ENCODE measurements at places on chromosomes 12 and 14. TPM values are rescaled to one million over a fixed set of nuclear protein-coding genes. Genes with fewer than 3 reads are reported as not detected.

The SLC2A3 gene
- 10.8 TPM for total RNA-seq

The CIROP gene
- total RNA-seq: not detected

The AMIGO2 gene
- total RNA-seq: 68.7 TPM

The HEBP1 gene
- 20.5 TPM for total RNA-seq

The MSRB3 gene
- 16.4 TPM for total RNA-seq

The CPNE6 gene
- total RNA-seq: not detected

The CINP gene
- total RNA-seq: 44.8 TPM

The NPFF gene
- total RNA-seq: not detected

The TULP3 gene
- 21.9 TPM for total RNA-seq

The TSHR gene
- total RNA-seq: not detected

The CFAP54 gene
- total RNA-seq: 0.78 TPM

The SLC6A12 gene
- total RNA-seq: not detected

The MIPOL1 gene
- total RNA-seq: 9.3 TPM

The STAC3 gene
- total RNA-seq: 0.48 TPM

The LRRC43 gene
- 0.28 TPM for total RNA-seq

The DLK1 gene
- total RNA-seq: not detected

Data from foreskin keratinocyte (primary cell).